ENCODE measurements at places on chromosomes 2 and 18.

- no peak for DNase-seq
- no peak overlapping the region for H3K4me3 ChIP-seq
- no peaks in the 10 kb centered on the region for H3K27me3 ChIP-seq
- no peak overlapping the region for H3K27ac ChIP-seq
Measured at GRCh38 chr2:183919926-183920325, 678.4 kb upstream of the ZNF804A start.

- no peaks in the 10 kb centered on the region for H3K27me3 ChIP-seq
- no peaks in the 10 kb centered on the region for H3K36me3 ChIP-seq
- DNase-seq = no peak
- H3K4me1 ChIP-seq = no peaks in the 10 kb centered on the region
- H3K27ac ChIP-seq = no peak overlapping the region
Measured at GRCh38 chr2:12045864-12046291, 299.4 kb downstream of the LPIN1 start.

GRCh38 chr2:190835303-190835930, 45.2 kb upstream of the GLS start:
- H3K4me1 ChIP-seq = peaks cover 5% of the 10 kb centered on the region
- no peak for DNase-seq
- H3K36me3 ChIP-seq = no peaks in the 10 kb centered on the region
- H3K4me3 ChIP-seq = no peak overlapping the region

DNA sequence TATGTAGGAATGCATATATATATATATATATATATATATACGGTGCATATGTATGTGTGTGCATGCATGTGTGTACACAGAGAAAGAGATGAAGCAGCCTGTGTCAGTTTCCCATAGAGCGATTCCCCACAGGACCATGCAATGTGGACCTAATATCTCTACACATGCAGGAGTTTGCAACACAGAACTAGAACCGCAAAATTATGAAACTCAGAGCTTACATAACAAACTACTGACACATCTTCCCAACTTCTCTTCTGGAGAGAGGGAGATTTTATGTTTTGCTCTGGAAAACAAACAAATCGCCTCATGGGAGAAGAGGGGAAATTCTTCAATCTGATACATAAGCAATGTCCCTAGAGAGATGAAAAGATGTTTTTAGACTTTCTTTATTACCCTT, 377.2 kb downstream of the LRATD1 start:
- no peak overlapping the region for H3K4me3 ChIP-seq
- no peaks in the 10 kb centered on the region for H3K27me3 ChIP-seq
- no peaks in the 10 kb centered on the region for H3K36me3 ChIP-seq
- H3K27ac ChIP-seq = no peak overlapping the region
- no peak for DNase-seq
- H3K4me1 ChIP-seq = no peaks in the 10 kb centered on the region

DNA sequence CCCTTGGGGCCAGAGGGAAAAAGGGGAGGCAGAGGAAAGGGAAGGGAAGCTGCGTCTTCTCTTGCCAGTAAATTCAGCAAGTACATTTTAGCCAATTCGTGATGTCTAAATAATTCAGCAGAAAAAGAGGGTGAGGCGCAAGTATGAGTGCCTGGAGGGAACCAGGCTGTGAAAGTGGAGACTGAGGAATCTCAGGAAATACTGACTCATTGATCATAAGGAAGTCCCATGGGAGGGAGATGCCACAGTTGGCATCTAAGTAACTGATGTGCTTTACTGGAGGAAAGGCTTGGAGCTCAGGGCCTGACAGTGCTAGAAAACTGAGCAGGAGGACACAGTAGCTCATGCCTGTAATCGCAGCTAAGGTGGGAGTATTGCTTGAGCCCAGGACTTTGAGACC, 31.1 kb downstream of the KIF5C start:
- H3K27me3 ChIP-seq = no peaks in the 10 kb centered on the region
- no peak overlapping the region for H3K4me3 ChIP-seq
- H3K4me1 ChIP-seq = no peaks in the 10 kb centered on the region
- H3K36me3 ChIP-seq = no peaks in the 10 kb centered on the region
- no peak overlapping the region for H3K27ac ChIP-seq
- no peak for DNase-seq

GRCh38 chr2:209922116-209922515, 80.3 kb upstream of the RPE start:
- no peak overlapping the region for H3K4me3 ChIP-seq
- DNase-seq = no peak
- no peaks in the 10 kb centered on the region for H3K36me3 ChIP-seq

DNA sequence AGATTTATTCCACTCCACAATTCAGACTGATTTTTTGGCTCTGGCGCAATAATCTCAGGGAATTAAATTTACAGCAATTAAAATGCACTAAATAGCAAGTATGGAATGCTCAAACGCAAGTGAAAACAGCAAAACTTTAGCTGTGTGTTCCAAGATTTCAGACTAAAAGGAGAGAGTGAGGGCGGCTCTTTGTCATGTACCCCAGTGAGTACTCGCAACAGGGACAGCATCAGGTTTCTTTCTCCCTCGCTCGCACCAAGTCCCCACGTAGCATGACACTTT, 1.1 kb downstream of the ROCK2 start:
- no peaks in the 10 kb centered on the region for H3K36me3 ChIP-seq
- H3K27me3 ChIP-seq = no peaks in the 10 kb centered on the region
- H3K4me3 ChIP-seq = peak overlapping the region; percentile 77
- no peak for DNase-seq
- H3K4me1 ChIP-seq = peaks cover 16% of the 10 kb centered on the region
